ENCODE measurements at places on chromosomes 2 and 18. TPM values are rescaled to one million over a fixed set of nuclear protein-coding genes. Genes with fewer than 3 reads are reported as not detected.

The INPP5D gene
- 4.2 TPM for total RNA-seq

The CHST10 gene
- total RNA-seq: 28.1 TPM

The NXPH2 gene
- 4.3 TPM for total RNA-seq

The PTPRM gene
- 18.6 TPM for total RNA-seq

The RGPD4 gene
- total RNA-seq: 0.06 TPM

The WIPF1 gene
- 17.2 TPM for total RNA-seq

The SULT1C4 gene
- total RNA-seq: 11.3 TPM

The CD207 gene
- not detected for total RNA-seq

The CRYGC gene
- total RNA-seq: not detected

The ASIC4 gene
- 2.4 TPM for total RNA-seq

The FOSL2 gene
- 1.3 TPM for total RNA-seq

DNA sequence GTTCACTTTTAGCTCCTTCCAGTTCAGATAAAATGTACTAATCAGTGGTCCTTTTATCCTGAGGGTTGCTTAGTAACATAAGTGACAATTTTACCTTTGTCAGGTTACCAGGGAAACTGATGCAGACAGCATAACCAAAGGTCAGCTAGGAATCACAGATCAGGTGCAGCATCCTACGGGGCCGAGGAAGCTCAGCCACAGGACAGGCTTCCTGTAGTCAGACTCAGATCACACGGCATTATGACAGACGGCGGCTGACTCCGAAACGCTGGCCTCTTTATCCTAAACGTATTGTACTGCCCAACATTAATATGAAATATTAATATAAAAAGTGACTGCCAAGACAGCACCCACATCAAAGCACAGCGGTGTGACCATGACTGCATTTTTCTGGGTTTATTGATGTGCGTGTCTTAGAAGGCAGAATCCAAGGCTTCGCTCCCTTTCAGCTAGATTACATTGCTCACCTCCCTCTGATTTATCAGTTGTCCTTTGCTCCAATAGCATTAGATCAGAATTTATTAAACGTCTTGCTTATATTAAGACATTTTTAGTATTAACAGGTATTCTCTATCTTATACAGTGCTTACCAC is 444.5 kb downstream of the CMPK2 start:
- no peak for DNase-seq

DNA sequence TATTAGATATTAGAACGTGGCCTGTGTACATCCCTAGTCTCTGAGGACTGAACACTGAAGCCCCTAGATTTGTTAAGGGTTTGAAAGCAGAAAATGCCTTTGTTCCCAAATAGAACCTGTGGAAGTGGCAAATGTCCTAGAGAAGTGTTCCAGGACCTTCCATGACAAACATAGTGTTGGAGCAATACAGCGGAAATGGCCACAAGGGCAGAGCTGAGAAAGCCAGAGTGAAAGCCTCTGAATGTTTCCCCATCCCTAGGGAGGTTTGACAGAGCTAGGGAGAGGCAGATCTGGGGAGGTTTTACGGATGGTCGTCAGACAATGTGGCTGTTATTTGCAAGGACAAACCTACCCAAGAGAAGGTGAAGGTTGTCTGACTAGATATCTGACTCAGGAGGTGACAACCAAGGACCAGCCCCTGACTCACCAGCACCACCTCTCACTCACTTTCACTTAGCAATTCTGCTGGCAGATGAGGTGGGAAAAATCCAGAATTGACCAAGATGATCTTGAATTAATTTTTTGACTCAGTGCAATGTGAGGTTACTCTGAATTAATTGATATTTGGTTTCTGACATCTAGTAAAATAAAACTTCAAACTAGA is 24.1 kb downstream of the RBM43 start:
- DNase-seq: no peak

GRCh38 chr2:239947729-239948045 is 77.5 kb downstream of the NDUFA10 start:
- DNase-seq: no peak

GRCh38 chr2:14978845-14979244 is 346.3 kb downstream of the LRATD1 start:
- DNase-seq: no peak

DNA sequence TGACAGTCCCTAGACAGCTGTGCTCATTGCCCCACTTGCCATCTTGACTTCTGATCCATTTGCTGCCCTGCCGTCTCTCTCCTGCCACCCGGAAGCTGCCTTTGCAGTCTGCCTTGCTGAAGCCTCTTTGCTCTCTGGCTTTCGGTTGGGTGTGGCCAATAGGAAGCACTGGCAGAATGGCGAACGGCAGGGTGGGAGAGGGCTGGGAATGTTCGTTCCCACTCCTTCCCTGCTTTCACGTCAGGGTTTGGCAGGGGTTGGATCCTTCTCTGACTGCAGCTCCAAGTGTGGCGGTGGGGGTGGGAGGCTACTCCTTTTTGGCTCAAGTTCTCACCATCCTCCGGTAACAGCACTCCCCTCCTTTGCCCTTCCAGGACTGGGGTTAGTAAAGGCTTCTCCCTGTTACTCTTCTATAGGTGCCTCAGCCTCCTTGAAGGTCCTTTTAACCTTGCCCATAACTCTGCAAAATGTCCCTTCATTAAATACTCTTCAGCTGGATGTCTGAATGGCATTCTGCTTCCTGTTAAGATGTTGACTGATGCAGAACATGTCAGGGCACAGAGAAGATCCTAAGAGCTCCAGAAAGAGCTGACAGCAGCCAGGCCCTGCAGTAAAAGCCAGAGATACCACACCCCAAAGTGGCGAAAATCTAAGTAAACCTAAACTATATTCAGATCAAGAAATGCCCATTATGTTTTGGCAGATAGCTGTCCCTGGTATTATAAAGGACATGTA is 299.7 kb downstream of the CDCA7 start:
- no peak for DNase-seq

DNA sequence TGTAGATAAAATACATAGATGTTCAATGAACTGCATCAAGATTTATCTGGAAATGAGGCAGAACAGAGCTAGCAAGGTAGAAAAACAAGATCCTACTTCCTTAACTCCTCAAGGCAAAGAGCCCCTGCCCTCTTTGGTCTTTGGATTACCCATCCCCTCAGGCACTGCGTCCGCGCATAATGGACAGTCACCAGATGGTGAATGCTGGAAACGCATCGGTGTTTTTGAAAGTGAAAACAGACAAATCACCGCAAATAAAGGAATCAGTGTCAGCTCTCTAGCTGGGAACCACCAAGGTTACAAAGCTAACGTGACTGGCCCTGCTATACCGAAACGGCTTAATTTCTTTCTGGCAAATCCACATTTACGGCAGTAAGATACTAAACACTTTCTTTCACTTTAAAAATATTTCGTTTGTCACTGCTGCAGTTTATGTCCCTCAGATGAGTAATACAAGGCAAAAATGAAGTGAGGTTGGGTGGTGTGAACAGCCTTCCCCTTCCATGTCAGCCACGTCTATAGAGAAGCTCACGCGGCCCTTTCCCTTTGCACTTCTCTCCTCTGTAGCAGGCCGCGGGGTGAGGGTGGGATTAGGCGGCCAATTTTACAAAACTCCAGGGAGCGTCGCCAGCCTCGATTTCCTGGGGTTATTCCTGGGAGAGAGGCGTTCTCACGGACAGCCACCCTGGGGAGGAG is 627 bp upstream of the GALR1 start:
- DNase-seq: peak; percentile 44

GRCh38 chr18:33616556-33616955 is 38.5 kb downstream of the ASXL3 start:
- DNase-seq: no peak

GRCh38 chr2:37357530-37357929 is 13.1 kb downstream of the QPCT start:
- no peak for DNase-seq

DNA sequence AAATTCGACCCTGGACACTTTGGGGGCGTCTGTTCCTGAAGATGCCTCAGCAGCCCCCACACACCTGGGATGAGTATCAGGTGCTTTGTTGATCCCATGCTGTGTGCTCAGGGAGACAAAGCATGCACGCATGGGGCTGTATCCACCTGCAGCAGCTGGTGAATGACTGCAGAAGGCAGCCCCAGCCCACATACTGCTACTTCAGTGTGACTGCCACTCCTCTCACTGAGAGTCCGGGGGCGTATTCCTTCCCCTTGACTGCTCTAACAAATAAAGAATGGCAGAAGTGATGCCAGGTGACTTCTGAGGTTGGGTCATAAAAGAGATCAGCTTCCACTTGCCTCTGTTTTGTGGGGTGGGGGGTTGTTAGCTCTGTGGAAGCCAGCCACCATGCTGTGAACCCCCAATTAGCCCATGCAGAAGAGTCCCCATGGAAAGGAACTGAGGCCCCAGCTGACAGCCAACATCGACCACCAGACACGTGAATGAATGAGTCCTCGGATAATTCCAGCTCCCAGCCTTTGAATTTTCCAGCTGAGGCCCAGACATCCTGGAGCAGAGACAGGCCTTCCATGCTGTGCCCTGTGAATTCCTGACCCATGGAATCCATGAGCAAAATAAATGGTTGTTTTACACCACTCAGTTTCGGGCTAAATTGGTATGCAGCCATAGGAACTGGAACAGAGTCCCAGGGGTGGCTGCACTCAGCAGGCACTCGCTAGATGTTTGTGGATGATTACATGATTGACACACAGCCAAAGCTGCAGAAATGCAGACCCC is 289.3 kb downstream of the CELF4 start:
- DNase-seq: no peak

DNA sequence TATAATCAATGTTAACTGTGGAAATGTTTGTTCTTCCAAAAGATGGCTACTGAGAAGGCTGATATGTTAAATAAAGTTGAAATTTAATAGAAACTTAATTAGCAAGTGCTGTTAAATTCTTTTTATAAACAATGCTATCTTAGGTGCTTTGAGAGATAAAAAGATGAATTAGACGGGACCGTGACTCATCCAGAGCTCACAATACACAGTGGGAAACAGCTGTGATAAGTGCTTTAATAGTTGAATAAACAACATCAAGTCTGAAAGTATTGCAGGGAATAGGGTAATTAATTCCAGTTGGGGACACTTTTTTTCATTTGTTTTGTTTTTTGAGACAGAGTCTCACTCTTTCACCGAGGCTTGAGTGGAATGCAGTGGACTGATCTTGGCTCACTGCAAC is 85.5 kb upstream of the DTNA start:
- no peak for DNase-seq

DNA sequence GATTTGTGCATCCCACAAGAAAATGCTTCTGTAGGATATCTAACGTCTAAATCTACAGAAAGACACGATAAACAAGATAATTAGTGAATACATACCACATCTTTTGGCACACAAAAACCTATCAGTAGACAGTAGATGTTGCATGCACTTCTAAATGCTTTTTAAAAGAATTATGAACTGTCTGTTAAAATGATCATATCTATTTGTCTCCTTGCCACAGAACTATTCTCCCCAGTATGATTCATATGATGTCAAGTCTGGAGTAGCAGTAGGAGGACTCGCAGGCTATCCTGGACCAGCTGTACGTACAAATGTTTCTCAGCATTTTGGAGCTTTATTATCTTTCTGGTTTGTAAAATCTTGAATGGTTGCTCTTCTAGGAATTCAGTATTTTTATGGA is 12.7 kb downstream of the COL3A1 start:
- DNase-seq: no peak

GRCh38 chr2:229089776-229090175 is 181.3 kb downstream of the PID1 start:
- DNase-seq: no peak

GRCh38 chr2:18525852-18526251 is 34.6 kb downstream of the RDH14 start:
- DNase-seq: no peak

DNA sequence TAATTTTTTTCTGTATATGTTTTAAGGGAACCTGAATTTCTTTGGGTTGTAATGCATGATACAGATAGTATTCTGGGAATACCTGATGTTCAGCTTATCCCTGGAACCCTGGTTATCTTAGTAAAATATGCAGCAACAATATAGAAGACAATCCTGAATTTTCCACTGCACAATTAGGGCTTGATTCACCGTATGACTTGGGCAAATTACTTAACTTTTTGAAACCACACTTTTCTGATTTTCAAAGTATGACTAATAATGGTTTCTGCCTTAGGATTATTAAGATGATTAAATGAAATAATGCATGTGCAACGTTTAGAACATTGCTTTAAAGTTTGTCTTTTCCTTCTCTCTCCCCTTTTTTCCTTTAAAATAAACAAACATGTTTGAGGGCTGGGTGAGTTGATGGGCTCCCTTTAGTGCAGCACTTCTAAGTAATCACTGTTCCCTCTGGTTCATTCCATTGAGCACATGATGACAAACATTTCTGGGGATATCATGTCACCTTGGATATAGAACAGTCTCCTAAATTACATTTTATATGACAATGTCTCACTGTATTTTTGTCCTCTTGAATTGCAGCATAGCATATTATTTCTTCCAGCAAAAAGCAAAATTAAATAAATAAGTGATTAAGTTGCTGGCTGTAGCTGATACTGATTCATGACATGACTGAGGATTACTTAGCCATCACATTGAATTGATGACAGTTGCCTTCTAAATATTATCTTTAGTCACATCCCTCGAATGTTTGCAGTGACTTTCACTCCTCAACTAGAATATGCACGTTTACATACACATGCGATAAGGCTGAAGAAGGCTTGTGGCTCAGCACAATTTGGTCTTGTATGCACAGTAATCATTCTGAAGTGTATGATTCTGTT is 254.5 kb downstream of the NEDD4L start:
- no peak for DNase-seq

GRCh38 chr2:235908826-235909225 is 259.4 kb downstream of the GBX2 start:
- no peak for DNase-seq

GRCh38 chr18:77153404-77153803 is 20.8 kb upstream of the MBP start:
- no peak for DNase-seq

GRCh38 chr18:32450026-32450691 is 20.5 kb downstream of the GAREM1 start:
- DNase-seq: no peak

- no peak for DNase-seq
Measured at GRCh38 chr18:23380001-23380550, 73.0 kb upstream of the RIOK3 start.

DNA sequence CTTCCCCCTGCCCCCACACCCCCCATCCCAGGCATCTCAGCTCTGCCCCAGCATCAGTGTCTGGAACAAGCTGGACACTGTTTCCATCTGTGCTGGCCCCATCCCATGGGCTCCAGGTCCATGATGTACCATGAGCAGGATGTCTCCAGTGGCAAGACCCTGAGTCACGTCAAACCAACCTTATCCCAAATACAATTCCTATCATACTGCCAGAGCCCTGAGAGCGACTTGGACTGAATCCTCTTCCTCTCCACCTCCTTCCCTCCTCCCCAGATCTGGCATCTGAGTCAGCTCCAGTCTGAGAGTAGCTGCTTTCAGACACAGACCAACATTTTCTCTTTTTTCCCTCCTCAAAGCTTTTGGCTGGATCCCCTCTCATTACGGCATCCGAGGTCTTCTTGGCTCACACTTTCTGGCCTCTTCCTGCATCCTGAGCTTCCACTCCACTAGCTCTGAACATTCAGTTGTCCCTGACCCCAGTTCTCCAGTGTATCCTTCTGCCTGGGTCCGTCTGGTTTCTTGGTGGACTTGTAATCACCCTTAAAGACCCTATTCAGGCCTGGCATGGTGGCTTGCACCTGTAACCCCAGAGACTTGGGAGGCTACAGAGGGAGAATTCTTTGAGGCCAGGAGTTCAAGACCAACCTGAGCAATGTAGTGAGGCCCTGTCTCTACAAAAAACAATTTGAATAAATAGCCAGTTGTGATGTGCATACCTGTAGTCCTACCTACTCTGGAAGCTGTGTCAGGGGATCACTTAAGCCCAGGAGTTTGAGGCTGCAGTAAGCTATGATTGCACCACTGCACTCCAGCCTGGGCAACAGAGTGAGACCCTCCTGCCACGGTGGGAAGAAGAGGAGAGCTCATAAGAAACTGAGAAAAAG is 68.3 kb downstream of the ACKR3 start:
- no peak for DNase-seq

GRCh38 chr2:159476329-159476728 is 140.0 kb downstream of the BAZ2B start:
- no peak for DNase-seq
